Stimulated activated CD8-positive, alpha-beta memory T cell treated with anti-CD3 and anti-CD28 coated beads, Interleukin-15, amount 100 ng/mL, for 48 hours (primary cell): ENCODE measurements at places on chromosomes 5 and 9.

- no peak for DNase-seq
Observed at GRCh38 chr9:6641056-6641455, 4.5 kb downstream of the GLDC start.

DNA sequence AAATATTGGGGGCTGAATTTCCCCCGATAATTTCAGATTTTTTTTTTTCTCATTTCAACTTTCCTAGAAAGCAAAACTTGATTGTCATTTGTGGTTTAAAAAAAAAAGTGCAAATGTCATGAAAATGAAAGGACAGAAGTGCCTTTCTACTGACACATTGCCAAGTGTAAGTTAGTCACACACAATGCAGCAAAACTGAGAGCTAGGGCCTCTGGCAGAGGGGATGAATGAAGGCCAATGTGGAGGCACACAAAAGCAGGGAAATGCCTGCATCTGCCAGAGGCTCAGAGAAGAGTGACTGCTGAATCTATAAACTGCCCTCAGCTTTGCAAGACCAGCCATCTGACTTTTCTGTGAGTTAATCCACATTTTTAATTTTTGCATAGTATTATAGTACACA is 6.8 kb upstream of the IFNA5 start:
- no peak for DNase-seq

GRCh38 chr9:135673941-135674340 is 10.8 kb downstream of the LCN9 start:
- DNase-seq = no peak

DNA sequence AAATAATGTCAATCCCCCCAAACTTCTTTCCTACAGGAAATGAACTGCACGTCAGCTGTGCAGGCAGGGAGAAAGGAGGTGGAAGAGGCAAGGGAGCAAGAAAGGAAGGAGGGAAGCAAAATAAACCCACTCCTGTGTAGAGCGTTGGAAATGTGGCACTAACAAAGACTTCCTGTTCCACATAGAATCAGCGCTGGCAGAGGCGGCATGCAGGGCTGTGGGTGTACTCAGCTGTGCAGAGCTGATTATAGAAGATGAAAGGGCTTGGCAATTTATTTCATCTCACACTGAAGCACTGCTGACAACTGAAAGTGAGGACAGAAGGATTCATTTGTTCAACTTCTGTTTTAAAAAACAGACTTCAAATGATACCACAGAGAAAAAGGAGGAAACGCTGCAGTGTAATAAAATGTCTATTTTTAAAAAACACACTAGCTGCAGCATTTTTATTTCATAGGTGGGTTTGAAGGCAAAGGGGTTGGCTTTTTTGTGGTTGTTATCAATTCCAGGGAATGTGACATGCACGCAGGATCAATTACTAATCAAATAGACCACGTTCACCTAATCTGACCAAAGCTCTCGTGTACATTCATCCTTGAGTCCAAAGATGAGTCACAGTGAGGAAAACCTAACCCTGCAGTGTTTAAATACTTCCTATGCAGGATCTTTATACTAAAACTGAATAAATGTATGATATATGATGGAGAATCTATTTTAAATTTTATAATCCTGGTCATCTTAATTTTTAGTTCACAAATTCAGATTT is 583.5 kb downstream of the ZNF608 start:
- DNase-seq = no peak

- no peak for DNase-seq
Observed at GRCh38 chr9:89716559-89716958, 111.7 kb downstream of the GADD45G start.

DNA sequence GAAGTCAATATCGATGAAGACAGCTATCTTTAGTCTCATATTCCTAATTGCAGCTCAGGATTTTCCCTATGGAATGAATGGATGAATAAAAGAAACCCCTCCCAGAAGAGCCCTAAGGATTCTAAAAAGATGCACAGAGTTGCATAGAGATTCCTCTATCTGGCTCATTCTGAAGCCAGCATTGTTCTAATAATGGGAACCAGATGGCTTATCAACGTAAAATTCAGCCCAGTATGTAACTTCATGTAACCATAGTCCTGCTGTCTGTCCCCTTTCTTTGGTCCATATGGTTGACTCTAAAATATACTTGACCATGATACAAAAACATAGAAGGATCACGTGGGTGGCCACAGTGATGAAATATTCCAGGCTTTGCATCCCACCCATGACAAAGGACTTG is 508.6 kb downstream of the RASEF start:
- no peak for DNase-seq

GRCh38 chr5:177468329-177468684 is 5.1 kb downstream of the DBN1 start:
- DNase-seq = no peak
